Stimulated activated CD4-positive, alpha-beta T cell treated with anti-CD3 and anti-CD28 coated beads, Interleukin-12 subunit alpha, Interleukin-12 subunit beta, amount 100 ng/mL, for 24 hours (primary cell): ENCODE measurements at places on chromosomes 2 and 18.

DNA sequence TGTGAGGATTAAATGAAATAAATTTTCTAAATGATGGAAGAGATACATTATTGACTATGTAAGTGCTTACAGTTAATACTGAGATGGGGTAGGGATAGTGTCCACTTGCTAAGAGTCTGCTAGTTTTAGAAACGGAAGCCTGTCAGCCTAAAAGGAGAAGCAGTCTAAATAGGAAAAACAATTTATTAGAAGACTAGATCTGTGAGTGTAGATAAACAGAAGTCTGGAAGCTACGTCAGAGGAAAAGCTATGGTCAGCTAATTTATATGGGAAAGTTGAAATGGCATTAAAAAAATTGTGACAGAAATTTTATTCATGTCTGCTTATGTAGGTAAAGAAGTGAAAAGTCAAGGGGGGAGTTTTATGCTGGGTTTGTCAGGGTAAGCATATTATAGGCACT is 1338.4 kb upstream of the CHAC2 start:
- no peak for DNase-seq

DNA sequence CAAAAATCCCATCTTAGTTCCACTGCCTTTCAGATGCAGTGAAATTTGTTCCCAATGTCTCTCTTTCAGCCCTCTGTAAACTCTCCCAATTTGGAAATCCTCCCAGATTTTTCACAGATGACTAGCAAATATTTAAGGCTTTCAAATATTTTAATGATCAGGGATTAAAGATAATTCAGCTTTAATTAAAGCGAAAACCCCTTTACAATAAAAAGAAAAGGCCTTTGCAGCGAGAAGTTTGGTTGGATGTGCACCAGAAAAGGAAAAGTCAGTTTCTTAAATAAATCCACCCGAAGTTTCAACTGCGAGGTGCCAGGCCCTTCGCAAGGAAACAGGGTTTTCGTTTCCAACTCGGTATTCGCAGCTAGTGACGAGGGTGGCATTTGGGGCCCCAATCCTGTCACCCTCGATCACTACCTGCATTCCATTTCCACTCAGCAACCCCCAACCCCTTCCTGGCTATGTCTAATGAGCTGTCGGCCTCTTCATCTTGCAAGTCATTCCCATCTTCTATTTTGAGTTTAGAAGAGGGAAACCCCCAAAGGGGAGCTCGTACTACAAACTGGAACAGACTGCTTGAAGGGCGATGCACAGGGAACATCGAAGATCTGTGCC is 1.5 kb downstream of the RAX start:
- DNase-seq: no peak

DNA sequence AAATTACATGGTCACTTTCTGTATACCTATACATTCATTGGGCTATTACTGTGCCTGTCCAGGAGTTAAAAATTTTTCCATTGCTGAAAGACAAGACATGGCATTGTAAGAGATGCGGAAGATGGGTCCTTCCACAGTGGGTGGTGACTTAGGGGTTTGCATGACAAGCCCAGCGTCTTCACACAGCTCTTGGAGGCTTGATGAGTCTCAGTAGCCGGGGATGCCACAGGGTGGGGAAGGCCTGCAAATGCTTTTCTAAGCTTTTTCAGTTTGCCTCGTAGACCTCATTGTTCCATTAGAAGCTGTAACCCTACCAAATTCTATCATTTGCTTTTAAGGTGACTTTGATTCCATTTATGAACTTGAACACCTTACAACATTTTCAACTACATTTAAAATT is 18.1 kb upstream of the MAPRE3 start:
- DNase-seq: no peak

DNA sequence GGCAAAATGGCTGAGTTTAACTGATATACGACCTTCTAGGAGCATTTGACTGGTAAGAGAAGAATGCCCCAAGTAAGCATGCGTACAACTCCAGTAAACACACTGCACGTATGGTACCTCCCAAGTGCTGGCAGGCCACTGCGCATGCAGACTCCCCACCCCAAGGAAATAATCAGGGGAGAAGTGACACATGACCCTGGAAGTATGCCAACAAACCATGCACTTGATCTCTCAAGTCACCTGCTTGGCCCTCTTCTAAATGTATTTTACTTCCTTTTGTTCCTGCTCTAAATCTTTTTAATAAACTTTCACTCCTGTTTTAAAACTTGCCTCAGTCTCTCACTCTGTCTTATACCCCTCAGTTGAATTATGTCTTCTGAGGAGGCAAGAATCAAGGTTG is 129.8 kb upstream of the COL5A2 start:
- DNase-seq: no peak

GRCh38 chr2:38125842-38126241 is 49.9 kb upstream of the CYP1B1 start:
- DNase-seq: no peak

GRCh38 chr18:58649966-58650816 is 21.1 kb upstream of the MALT1 start:
- no peak for DNase-seq

DNA sequence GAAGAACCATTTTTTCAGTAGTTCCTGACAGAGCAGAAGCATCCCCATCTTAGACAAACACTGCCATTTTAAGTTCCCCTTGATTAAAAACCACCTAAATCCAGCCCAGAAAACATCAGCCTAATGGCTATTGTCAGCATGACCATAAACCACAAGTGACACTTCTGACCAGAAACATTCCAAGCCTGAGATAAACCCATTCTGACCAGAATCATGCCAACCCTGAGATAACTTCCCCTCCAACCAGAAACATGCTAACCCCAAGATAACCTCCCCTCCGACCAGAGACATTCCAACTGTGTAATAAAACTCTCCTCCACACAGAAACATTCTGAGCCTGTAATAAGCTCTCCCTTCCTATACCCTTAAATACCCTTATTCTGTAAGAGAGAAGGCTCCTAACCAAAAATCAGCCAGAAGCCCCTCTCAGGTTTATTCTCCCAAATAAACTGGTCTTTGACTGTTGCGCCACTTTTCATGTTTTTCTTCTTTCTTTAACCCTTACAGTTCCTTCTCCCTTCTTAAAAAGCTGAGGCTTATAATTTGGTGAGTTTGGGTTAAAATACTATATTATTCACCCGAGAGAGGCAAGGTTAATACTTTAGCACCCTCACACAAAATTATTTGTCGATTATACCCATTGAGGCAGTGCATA is 149.7 kb downstream of the HNMT start:
- no peak for DNase-seq

- no peak for DNase-seq
Measured at GRCh38 chr2:215071676-215072075, 66.8 kb downstream of the ABCA12 start.

GRCh38 chr2:82985572-82986197 is 1473.4 kb downstream of the SUCLG1 start:
- DNase-seq: no peak

DNA sequence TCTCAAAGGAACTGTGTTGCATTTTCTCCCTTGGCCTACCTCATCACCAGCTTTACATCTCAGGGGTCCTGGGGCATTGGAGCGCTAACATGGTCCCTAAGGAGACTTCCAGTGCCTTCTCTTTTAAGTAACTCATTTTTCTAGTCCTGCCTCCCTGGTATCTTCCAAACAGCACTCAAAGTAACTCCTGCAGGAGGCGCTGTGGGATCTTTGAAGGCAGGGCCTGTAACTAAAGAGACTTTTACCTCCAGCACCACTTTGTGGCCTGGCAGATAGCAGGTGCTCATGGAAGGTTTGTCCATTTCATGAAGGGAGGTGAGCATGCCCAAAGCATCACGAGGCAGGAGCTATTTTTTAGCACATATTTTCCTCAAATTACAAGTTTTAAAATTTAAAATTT is 411.0 kb upstream of the GYPC start:
- no peak for DNase-seq

- no peak for DNase-seq
Measured at GRCh38 chr18:78735131-78736014, 244.2 kb upstream of the SALL3 start.

GRCh38 chr2:28160986-28161425 is 231.7 kb upstream of the FOSL2 start:
- no peak for DNase-seq

DNA sequence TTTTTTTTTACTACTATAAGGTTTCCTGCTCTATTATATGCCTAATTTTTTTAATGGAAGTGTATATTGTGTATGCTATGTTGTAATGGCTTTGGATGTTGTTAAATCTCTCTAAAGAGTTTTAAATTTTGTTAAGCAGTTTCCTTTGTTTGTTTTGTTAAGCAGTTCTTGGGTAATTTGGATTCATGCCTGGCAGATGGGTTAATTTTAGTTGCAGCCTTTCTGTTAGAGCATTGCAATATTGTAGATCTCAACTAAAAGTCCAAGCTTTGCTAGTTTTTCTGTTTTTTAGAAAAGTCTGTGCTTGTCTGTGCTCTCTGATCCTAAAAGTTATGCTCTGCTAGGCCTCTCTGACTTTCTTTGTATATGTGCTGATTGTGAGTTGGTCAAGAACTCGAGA is 1229.0 kb upstream of the NRXN1 start:
- DNase-seq: no peak

- no peak for DNase-seq
Measured at GRCh38 chr2:104656571-104657163, 197.2 kb upstream of the POU3F3 start.

- DNase-seq: no peak
Measured at GRCh38 chr2:241601841-241602240, 35.1 kb downstream of the THAP4 start.

- no peak for DNase-seq
Measured at GRCh38 chr18:58144671-58145285, 100.8 kb downstream of the NEDD4L start.

GRCh38 chr2:209579230-209579749 is 155.4 kb downstream of the MAP2 start:
- no peak for DNase-seq

DNA sequence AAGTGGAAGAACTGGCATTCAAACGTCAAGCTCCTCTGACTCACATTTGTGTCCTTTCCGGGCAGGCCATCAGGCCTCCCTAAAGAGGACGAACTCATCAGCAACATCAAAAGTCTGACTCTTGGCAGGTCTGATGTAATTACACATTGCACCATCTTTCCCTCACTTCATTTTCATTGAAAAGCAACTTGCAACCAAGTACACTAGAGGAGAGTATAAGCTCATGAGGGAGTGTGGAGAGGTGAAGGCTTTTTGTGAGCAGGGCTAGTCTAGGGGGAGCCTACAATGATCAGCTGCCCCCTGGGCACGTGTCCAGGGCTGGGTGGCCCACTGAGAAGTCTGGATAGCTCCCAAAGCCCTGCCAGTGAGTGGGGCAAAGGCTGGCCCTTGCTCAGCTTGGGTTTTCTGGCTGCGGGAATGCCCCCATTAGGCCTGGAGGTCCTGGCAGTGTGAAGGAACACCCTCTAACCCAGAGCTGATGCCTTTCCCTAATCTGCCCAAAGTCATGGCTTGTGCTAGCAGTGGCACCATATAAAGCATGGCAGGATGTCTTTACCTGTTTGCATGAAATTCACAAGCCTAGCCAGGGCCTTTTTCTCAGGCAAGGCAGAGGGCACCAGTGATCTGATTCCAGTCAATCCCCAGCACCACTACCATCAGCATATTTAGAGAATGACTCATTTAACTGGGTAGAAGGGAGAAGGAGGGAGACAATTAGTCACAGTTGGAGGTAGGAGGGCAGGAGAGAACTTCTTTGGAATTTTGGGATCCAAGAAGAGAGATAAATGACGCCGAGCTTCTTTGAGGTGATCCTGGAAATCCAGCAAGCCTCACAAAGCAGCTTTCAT is 8.5 kb upstream of the DAW1 start:
- DNase-seq: no peak

DNA sequence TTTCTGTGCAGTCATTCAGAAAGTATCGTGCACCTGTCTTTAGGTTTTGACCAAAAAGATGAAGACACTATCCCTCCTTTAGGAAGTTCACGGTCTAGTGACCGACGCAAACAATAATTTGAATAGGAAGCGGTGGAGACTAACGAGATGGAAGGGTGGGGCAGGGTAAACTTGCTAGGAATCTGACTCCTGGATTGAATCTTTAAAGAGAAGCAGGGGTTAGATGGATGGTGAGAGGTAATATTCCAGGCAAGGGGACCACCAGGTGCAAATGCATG is 651 bp upstream of the TXNL1 start:
- no peak for DNase-seq

GRCh38 chr2:162478721-162479129 is 134.8 kb downstream of the GCA start:
- DNase-seq: no peak

GRCh38 chr18:74579496-74580065 is 18.1 kb upstream of the ZNF407 start:
- no peak for DNase-seq

DNA sequence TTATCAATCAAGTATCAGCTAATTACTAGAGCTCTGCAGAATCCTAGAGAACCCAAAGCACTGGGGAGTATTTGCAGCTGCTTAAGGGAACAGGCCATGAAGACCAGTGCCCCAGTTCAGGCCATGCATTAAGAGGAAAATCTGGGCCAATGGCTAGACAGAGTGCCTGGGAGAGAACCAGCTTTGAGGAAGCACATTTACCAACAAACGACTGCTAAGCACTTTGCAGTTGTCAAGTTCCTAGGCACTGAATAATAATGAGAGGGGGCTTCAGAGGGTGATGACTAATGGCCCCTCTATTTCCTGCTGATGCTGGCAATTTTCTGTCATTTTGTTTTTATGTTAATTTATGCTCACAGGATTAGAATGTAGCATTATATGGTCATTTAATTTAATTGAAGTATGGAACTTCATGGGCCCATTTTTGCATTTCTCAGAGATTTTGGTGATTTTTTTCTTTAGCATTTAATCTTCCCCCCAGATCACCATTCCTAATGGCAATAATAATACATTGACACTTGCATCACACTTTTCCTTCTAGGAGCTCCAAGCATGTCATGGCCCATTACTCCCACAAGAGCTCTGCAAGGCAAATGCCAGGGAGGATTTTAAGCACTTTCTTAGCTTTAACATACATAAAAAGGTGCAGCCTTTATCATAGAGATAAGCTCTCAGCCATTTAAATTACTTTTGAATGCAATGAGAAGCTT is 147.7 kb upstream of the SPATS2L start:
- no peak for DNase-seq

DNA sequence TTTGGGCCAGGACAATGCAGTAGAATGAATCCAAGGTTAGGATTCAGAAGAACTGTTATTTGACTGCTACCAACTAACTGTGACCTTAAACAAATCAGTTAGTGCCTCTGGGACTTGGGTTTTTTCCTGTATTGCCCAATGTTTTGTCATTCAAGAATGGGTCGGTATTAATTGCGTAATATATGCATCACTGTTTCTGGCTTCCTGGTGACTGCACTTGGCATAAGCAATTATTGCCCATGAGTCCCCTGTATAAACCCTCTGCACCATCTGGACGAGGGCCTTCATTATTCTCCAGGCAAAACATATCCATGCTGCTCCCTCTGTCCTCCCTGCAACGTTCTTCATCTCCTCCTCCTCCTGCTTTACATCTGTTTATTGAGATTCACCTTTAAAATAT is 255.8 kb upstream of the LRRTM1 start:
- no peak for DNase-seq

DNA sequence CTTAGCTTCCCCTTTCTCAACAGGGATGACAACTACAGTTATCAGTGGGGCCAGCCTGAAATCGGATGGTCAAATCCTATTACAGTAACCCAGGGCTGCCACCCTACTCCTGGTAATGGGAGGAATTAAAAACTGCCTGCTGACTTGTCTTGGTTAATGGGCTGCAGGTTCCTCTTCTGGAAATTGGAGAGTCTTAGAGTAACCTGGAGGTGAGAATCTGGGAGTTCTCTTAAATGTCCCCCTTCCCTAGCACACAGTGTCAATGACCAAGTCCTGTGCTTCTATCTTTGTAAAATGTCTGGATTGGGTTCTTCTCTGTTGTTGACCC is 113.1 kb downstream of the DDX1 start:
- no peak for DNase-seq
